ENCODE measurements at places on chromosomes 6 and 20. TPM values are rescaled to one million over a fixed set of nuclear protein-coding genes. Genes with fewer than 3 reads are reported as not detected.

Gene FAM110A
- 13.3 TPM for total RNA-seq

Gene USP49
- 6.3 TPM for total RNA-seq

Gene IRF4
- 831 TPM for total RNA-seq

Gene MACROD2
- not detected for total RNA-seq

Gene DCBLD1
- total RNA-seq = 4.8 TPM

Gene EIF6
- 211 TPM for total RNA-seq

Gene F13A1
- not detected for total RNA-seq

Gene SLC17A9
- 14.0 TPM for total RNA-seq

Gene ENPP3
- total RNA-seq = 1.4 TPM

Gene RRAGD
- 10.9 TPM for total RNA-seq

Gene ULBP1
- total RNA-seq = 0.49 TPM

Gene RSPO3
- not detected for total RNA-seq

Gene ARMC12
- 0.64 TPM for total RNA-seq

Gene HINT3
- total RNA-seq = 8.9 TPM

Gene TULP1
- total RNA-seq = not detected

Gene PPP1R3D
- total RNA-seq = 6.4 TPM

Gene MYO6
- total RNA-seq = 0.14 TPM

Gene PGC
- not detected for total RNA-seq

Gene PTPRT
- total RNA-seq = not detected

Gene SMLR1
- total RNA-seq = not detected

Gene SLC17A1
- total RNA-seq = 0.28 TPM

Gene MARCKS
- total RNA-seq = not detected

Gene ME1
- total RNA-seq = not detected

Gene TRIM15
- 0.24 TPM for total RNA-seq

Gene SOX18
- total RNA-seq = 0.84 TPM

Gene OTOR
- not detected for total RNA-seq

Gene PNLDC1
- total RNA-seq = 0.97 TPM

Gene BNIP5
- not detected for total RNA-seq

Gene TRIM40
- total RNA-seq = not detected

Gene ARMH2
- total RNA-seq = 0.30 TPM

Gene HLA-DOB
- total RNA-seq = 4.2 TPM
